Femur (tissue), 1 donor: ENCODE measurements at places on chromosomes 1 and 21.

- DNase-seq: no peak
Measured at GRCh38 chr21:41747943-41748738, 18.7 kb downstream of the RIPK4 start.

DNA sequence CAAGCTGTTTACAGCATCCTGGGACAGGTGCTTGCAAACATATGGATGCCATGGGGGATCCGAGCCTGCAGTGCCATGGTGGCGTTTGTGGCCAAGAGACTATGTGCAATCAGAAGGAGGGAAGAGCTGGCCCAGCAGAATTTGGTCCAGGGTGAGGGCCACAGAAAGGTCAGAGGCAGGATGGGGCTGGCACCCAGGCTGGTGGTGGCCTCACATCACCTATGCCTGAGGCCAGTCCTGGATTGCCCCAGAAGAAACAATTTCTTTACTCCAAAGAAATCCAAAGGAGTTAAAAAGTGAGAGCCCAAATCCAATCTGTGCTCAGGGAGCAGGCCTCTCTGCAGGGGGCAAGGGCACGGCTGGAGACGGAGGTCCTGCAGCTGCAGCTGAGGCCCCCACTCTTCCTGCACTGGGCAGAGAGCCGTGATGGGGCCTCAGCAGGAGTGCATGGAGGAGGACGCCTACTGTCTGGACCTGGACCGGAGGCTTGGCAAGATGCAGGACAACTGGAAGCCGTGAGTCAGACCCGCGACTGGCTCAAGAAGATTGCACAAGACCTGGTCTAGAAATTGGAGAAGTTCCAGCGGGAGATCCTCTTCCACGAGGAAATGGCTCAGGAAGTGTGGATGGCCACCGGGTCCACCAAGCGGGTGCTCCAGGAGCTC, 163.5 kb downstream of the RYR2 start:
- DNase-seq: no peak

GRCh38 chr21:28213261-28213660, 779.4 kb downstream of the LTN1 start:
- DNase-seq: no peak

GRCh38 chr1:202078241-202078640, 44.5 kb upstream of the GPR37L1 start:
- DNase-seq: no peak

DNA sequence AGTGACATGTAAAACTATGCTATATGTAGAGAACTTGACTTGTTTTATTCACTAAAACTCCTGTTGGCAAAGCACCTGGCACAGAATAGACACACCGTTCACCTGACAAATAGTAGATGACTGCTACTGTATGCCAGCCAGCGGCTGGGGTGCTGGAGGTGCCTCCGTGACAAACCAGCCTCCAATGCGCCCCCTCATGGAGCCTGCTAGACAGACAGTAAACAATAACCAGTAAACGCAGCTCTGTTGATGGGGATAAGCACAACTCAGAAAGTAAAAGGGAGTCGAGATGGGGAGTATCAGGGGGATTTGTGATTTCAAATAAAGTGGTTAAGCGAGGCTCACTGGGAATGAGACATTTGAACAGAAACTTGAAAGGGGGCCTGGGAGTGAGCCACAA, 107.2 kb downstream of the PRDM2 start:
- DNase-seq: no peak

DNA sequence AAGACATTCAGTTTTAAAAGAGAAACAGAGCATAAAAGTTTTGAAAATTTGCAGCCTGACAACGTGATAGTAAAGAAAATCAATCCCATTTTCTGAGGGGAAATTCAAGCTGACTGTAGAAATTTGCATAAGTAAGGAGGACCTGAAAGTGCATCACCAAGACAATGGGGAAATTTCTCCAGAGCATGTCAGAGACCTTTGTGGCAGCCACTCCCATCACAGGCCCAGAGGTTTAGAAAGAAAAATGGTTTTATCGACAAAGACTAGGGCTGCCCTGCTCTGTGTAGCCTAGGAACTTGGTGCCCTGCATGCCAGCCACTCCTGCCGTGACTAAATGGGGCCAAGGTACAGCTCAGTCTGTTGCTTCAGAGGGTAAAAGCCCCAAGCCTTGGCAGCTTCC, 1640.2 kb upstream of the PRMT6 start:
- DNase-seq: no peak

GRCh38 chr1:67313934-67314671, 6.4 kb downstream of the IL12RB2 start:
- no peak for DNase-seq

- no peak for DNase-seq
Measured at GRCh38 chr21:37168666-37169065, 95.6 kb downstream of the TTC3 start.

DNA sequence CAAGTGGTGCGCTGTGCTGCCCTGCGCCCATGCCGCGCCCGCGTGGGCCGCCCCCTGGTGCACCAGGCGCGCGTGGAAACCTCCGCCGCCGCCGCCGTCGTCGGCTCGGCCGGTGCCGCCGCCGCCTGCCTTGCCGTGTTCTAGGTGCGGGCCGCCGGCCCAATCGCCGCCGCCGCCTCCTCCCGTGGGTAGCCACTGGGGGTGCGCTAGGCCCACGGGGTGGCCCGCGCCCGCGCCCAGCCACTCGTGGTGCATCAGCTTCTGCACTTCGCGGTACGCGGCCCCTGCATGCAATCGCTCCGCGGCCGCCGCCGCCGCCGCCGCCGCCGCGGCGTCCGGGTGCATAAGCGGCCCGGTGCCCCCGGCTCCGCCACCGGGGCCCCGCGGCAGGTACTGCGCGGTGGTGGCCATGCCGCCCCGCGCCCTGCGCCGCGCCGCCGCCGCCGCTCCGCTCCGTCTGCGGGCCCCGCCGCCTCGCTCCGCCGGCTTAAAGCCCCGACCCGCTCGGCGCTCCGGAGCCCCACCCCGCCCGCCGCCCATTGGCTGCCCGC, at the start of gene POU3F1:
Gene POU3F1, minus strand, starts transcription at position 461 of the 551 bp plus-strand sequence. Its CDS starts 50 bp downstream, at position 411.
- DNase-seq: no peak

DNA sequence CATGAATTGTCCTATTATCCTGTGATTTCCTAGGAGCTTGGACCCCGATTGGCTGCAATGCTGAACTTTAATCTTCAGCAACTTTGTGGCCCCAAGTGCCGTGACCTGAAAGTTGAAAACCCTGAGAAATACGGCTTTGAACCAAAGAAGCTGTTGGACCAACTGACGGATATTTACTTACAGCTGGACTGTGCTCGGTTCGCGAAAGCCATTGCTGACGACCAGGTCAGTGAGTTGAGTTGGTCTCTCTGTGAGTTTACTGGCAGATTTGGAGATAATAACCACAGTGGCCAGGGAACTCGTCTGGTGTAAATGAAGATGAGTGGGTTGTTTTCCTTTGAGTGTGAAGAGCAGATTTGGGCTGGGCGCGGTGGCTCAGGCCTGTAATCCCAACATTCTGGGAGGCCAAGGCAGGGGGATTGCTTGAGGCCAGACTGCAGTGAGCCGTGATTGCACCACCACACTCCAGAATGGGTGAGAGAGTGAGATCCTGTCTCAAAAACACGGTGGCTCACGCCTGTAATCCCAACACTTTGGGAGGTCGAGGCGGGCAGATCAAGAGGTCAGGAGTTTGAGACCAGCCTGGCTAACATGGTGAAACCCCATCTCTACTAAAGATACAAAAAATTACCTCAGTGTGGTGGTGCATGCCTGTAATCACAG, 39.1 kb upstream of the KIF1B start:
- DNase-seq: no peak

GRCh38 chr1:228753786-228754360, 18.6 kb downstream of the RHOU start:
- DNase-seq: no peak

- no peak for DNase-seq
Measured at GRCh38 chr1:94654459-94654858, 112.9 kb upstream of the F3 start.

GRCh38 chr1:47590523-47591225, 152.8 kb downstream of the FOXD2 start:
- no peak for DNase-seq

GRCh38 chr1:154607106-154607608, 829 bp downstream of the ADAR start:
- DNase-seq: no peak

GRCh38 chr1:228265167-228265566, 57.3 kb downstream of the OBSCN start:
- DNase-seq: no peak

DNA sequence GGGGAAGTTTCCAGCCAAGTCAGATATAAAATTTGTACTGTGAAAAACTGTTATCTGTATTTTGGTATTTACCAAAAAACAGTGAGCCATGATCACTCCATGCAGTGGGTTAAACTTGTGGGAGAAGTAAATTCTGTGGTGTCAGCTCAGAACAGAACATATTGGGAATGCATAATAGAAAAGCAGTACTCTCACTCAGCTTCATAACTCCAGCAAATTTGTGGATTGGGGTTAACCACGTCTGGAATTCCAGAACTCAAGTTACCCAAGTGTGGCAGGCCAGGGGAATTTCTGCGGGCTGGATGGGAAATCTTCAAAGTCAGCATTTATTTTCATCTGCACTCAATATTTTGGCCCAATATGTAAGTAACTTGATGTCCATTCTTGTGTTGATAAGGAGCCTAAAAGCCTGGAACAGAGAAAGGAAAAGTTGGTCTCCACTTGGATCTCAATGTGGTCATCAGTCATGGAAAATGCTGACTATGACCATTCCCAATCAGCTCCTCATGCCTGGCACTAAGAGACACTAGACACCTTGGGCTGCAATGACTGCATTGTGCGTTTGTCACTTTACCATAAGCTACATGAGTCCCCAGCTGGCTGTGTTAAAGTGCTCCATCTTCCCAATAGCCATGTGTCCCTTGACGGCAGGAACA, 39.1 kb upstream of the ENAH start:
- peak; percentile 62 for DNase-seq

DNA sequence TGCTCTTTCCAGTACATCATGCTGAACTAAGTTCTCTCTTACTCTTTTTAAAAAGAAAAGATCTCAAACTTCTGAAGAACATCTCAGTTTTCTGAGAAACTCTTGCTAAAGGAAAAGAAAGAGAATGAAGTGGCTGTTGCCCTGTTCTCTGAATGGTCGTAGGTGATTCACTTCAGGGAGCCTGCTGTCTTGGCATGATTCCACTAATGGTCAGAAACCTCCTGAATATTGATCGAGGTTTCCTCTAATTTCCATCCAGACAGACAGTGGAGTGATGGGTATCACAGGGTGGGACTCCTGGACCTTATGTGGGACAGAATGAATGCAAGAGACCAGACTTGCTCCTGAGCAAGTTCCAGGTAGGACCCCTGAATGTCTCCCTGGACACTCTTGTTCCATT, 2.5 kb downstream of the FCRL2 start:
- DNase-seq: no peak
